Stimulated activated CD4-positive, alpha-beta T cell treated with anti-CD3 and anti-CD28 coated beads, Interleukin-4, amount 100 ng/mL, for 1 hour (primary cell): ENCODE measurements at places on chromosomes 13 and 19.

GRCh38 chr19:1058112-1058511, 8.9 kb upstream of the ARHGAP45 start:
- no peak for DNase-seq

GRCh38 chr19:41351339-41352245, 2.1 kb downstream of the TGFB1 start:
- DNase-seq, result peak; percentile 80

- DNase-seq, result no peak
These were observed 502.8 kb downstream of the KLF12 start for GRCh38 chr13:73631411-73631810.

- DNase-seq, result no peak
These were observed 12.2 kb downstream of the TMEM160 start for GRCh38 chr19:47036097-47036651.

DNA sequence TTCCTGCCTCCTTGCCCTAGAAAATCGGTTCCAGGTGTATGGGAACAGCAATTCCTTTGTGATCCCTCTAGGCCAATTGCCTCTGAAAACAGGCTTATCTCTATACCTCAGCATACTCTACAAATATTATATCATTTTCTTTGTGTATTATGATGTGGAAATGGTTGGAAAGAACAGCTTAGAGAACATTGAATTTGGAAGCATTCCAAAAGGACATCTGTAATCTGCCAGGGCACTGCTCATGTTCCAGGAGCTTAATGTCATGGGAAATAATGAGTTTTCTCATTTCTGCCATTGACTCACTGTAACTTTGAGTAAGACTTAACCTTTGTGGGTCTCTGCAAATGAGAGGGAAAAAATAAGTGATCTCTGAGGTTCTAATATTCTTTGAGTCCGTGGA, 147.3 kb downstream of the UFM1 start:
- DNase-seq, result no peak

GRCh38 chr19:1259206-1259875, 9.8 kb upstream of the CIRBP start:
- DNase-seq, result peak; percentile 64

GRCh38 chr13:101098873-101099272, 317.4 kb downstream of the NALCN start:
- no peak for DNase-seq

DNA sequence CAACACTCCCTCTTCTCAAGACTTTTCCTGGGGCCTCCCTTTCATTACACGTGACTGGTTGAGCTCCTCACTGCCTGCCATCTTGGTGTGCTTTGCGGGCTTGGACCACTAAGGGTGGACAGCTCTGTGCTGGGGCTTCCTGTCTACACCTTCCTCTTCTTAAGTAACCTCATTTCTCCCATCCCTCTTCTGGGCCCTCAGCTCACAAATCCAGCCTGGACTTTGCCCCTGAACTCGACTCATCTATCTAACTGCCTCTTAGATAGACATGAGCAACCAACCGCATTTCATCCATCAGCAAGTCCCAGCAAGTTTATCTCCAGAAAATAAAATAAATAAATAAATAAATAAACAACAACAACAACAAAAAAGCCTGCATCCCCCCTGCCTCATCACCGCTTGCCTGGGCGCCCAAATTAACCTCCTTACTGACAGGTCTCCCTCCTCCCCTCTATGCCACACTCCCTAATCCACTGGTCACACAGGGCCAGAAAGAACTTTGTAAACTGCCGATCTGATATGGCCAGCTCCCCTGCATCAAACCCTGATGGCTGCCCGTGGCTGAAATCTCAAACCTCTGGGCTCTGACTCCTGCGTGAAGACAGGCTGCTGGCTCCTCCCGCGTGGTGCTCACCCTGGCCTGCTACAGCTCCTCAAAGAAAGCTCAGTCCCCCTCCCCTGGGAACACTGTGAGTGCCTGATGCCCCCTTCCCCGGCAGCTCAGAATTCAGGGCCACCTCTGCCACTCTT, 7.8 kb downstream of the ISOC2 start:
- DNase-seq, result no peak

DNA sequence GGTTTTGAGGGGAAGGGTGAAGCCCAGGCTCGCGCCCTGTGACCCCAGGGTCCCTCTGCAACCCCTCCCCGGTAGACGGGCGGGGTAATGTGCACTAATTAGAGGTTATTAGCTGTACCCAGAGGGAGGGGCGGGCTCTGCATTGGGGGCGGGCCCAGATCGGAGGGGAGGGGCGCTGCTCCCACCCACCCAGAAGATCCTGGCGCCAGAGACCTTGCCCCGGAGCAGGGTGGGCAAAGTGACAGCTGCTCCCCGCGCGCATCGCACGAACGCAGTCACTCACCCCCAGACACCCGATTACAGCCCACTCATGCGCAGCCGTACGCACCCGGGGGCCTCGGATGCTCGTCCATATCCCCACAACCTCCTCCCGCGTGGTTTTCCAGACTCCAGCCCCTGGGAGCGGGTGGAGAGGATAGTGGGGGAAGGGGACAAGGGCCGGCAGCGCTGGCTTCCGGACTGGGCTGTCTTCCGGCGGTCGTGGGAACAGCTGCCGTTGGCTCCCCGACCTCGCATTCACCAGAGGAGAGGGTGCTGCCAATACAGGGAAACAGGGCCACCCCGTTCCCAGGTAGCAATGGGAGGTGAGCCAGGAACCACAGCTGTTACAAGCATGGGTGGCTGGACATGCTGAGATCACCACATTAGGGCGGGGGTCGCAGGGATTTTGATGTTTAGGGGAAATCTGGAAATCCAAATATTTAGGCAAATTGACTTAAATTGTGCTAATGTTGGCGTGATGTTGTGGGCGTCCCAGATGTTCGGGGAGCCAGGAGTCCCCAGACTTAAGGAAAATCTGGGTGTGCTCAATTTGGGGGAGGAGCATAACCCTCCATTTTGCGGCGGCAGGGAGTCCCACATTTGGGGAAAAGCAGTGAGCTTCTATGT, 2.9 kb upstream of the HOOK2 start:
- peak; percentile 47 for DNase-seq

DNA sequence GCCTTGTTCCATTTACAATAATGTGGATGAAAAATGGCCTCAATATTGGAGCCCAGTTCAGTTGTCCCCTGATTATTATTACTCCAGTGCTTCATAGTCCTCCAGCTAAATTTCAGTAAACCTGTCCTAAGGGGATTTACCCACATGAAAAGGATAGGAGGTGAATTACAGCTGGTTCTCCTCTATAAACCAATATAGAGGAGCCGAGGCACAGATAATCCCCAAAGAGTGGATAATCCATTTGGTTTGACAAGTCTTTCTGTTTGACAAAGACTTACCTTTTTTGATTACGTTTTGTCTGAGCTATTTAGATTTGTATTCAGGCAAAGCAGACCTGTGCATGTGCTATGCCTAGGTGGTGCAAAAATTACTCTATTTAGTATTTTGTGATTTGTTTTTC, 2.7 kb downstream of the CNMD start:
- no peak for DNase-seq

GRCh38 chr13:100532090-100532766, 56.4 kb downstream of the GGACT start:
- DNase-seq, result no peak

- peak; percentile 70 for DNase-seq
These were observed at the start of gene MCF2L for GRCh38 chr13:112968910-112969691. Gene MCF2L (plus strand): TSS chr13:112969214. CDS start chr13:112969380, 166 bp downstream.

GRCh38 chr13:25494698-25495411, 123.1 kb downstream of the ATP8A2 start:
- DNase-seq, result no peak

DNA sequence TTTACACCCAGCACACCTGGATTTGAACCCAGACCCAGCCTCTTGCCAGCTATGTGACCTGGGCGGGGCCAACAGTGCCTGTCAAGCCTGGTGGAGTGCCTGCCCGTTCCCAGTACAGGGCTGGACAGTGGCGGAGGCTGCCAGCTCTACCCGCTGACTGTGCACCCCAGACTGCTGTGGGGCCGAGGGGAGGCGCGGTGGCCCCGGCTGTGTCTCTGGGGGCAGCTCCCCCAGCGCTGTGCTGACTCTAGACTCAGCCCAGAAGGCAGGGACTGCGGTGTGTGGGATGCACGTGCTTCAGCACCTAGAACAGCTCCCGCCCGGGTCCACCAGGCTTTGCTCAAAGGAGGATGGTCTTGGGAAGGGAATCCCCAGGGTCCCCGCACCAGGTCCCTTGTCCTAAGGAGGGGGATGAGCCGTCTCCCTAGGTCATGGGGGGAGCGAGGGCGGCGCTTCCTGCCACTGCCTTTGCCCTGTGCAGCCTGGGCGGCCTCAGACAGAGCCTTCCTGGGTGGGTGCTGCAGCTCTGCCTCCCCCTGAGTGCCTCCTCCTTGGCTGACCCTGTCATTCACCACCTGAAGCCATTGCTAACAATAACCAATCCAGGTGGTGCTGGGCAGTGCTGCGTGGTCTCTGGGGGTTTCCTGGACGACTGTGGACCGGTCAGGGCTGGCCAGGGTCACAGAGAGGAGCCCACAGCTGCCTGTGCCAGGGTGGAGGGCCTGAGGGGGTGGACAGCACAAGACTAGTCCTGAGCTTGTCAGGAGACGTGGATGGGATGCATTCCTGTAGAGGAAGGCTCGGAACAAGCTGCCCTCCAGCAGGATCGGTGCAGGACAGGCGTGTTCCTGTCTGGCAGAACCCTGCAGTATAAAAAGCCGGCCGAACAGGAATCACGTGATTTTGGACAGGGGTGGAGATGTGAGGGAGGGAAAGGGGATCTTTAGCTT, 18.6 kb downstream of the TMEM255B start:
- DNase-seq, result peak; percentile 16

DNA sequence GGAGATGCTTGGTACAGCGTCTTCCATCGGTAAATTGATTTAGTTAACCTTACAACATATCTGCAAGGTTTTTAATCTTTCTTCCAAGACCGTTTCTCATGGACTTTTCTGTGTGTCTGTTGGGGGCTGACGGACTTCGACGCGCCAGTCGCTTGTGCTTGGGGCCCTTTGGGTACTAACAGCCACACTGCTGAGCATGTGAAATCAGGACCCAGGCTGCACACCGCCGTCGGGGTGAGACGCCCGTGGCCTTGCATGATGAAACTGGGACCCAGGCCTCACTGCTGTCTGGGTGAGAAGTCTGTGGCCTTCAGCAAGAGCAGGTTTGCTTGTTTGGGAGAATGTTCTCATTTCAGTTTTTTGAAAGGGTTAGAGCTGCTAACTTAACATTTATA, 9.8 kb downstream of the ATP4B start:
- DNase-seq, result no peak

- no peak for DNase-seq
These were observed 413.3 kb downstream of the KCTD12 start for GRCh38 chr13:76472916-76473315.

DNA sequence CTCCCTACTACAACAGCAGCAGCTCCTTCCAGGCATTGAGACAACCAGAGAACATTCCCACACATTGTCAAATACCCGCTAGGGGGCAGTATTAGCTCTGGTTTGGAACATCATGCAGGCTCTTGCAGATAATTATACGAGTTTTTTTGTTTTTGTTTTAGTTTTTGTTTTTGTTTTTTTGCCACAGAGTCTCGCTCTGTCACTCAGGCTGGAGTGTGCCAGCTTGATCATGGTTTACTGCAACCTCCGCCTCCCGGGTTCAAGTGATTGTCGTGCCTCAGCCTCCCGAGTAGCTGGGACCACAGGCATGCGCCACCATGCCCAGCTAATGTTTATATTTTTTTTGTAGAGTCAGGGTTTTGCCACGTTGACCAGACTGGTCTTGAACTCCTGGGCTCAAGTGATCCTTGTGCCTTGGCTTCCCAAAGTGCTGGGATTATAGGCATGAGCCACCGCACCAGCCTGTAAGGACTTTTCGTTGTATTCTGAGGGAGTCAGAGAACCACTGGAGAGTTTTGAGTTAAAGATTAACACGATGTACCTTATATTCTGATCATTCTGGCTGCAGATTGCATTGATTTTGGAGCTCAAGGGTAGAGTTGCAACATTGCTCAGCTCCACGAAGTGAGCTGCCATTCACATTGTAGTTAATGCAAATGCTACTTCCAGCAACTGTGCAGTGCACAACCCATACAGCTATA, 41.7 kb upstream of the CEACAM20 start:
- peak; percentile 10 for DNase-seq

GRCh38 chr19:56838024-56838908, 2.3 kb downstream of the PEG3 start:
- no peak for DNase-seq

DNA sequence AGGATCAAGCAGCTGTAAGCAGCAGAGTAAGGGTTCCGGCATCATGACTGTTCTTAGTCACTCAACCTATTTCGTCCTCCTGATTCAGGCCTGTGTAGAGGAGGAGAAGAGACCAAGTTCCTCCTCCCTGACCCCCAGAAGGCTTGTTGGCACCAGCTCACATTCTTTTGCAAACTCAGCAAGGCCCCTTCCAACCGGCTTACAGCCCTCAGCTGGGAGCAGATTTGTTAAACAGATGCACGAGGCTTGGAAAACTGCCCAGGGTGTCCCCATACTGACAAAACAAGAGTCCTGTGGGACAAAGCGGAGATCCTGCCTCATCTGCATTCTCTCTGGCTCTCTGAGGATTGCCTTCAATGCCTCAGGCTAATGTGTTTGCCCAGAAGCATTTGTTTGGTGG, 113.2 kb upstream of the SOX21 start:
- DNase-seq, result no peak
